ENCODE measurements at places on chromosomes 3 and 15.

- DNase-seq: no peak
Observed at GRCh38 chr3:177642804-177643125, 445.5 kb upstream of the TBL1XR1 start.

DNA sequence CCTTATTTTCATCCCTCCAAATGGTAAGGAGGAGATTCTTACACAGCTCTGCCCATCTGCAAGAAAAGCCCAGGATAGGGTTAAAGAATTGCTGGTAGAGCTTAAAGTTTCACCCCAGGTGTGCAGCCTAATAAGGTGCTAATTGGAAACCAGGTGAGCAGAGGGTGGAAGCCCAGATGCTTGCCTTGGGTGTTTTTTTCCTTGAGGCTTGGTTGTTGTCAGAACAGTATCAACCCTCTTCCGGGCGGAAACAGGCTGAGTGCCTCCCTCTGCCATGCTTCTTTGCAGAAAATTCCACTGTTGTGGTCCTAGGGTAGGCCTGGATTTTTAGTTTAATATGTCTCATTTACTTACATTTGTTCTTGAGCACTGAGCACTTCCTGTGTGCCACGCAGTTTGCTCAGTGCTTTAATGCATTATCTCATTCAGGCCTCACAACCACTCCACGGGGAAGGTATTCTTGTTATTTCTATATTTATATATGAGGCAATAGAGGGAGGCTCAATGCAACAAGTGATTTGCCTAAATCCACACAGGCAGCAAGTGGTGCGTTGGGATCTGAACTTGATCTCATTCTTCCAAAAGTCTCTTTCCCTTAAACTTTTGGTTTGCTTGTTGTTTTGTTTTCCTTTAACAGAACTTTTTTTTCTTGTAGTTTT lies 115.0 kb upstream of the LRIG1 start:
- no peak for DNase-seq

DNA sequence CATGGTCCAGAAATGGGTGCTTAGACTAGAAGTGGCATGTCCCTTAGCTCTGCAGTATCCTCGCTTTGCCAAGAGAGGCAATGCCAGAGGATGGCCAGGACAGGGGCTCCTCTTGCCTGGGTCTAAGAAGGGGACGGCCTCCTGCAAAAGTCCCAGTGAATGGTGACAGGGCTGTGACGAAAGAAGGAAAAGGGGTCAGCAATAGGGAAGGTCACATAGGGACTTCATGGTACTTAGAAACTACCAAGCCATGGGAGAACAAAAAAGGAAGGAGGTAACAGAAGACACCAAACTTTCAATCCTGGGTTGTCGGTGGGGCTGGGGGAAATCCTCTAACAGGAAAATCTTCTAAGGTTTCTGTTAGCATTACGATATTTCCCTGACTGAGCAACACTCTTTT lies 36.2 kb upstream of the ATOSA start:
- no peak for DNase-seq

GRCh38 chr3:67450153-67450552 lies 204.3 kb downstream of the SUCLG2 start:
- no peak for DNase-seq

DNA sequence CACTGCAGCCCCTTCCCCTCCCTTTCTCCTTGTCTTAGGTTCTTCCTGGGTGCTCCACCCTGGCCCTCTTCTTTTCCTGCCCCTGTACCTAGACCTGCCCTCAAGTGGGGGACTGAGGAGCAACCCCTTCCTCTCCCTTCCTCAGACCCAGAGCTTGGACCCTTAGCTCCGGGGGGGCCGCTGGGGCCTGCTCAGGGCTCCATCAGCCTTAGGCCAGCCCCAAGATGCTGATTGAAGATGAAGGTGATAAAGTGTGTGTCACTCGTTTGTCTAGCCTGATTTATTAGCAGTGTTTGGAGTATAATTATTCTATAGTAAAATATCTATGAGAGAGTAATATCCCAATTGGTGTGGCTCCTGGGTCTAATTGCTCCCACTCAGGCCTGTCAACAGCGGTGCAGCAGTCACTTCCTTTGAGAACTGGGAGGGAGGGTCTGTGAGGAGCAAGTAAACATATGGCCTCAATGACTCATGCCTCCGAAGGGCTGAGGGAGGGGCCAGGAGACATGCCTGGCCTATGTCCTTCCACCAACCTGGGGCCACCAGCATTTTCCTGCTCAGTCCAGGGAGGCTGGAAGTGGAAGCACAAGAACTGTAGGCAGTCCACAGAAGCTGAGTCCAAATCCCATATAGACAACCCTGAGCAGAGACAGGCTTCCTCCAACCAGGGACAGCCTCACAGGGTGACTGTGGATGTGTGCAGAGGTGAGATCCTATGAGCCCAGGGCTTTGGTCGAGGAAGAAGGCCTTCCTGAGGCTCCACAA lies 123.2 kb downstream of the DNAJB8 start:
- DNase-seq: no peak

- DNase-seq: no peak
Observed at GRCh38 chr15:60840306-60840702, 361.4 kb upstream of the ICE2 start.

- DNase-seq: no peak
Observed at GRCh38 chr3:53716998-53717397, 129.2 kb downstream of the CHDH start.

DNA sequence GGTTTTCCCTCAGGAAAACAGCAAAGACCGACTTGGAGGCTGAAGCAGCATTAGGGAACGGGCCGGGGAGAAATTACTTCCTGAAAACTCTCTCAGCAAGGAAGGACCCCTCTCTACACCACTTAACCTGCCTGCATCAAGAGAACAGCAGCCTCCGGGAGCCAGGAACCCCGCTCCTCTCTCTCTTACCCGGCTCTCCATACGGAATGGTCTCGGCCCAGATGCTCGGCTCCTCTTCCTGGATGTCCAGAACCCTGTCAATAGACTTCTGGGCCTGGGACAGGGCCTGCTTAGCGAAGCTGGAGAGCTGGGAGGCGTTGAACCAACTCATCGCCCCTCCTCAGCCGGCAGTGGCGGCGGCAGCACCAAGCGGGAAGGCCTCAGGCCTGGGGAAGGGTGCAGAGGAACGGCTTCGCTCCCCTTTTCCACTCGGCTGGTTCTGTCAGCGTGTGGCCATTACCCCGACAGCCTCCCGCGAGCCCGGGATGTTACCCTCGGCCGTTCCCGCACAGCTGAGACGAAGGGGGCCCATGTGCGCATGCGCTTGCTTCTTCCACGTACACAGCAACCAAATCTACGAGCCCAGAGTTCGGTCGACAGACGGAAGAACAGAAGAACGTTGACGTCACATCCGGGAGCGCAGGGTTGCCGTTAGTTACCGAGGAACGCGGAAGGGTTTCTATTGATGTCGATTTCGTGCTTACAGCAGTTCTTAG lies at the start of gene TMF1:
TSS of gene TMF1 (minus strand) at position 578 of the 716 bp plus-strand sequence. CDS start at position 331, 247 bp downstream.
- peak; percentile 97 for DNase-seq

DNA sequence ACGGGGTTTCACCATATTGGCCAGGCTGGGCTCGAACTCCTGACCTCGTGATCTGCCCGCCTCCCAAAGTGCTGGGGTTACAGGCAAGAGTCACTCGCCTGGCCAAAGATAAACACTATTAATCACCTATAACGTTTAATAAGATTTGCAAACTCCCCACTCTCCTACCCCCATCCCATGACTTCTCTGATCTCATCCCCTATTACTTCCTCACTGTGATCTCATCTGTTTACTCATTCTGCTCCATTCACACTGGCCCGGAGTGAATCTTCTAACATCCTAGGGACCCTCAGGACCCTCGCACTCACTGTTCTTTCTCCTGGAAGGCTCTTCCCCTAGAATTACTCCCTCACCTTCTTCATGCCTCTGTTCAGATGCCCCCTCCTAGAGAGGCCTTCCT lies 78.9 kb downstream of the DGKG start:
- no peak for DNase-seq

GRCh38 chr3:149186721-149187120 lies 34.9 kb downstream of the CP start:
- no peak for DNase-seq

GRCh38 chr3:81789691-81790090 lies 28.2 kb upstream of the GBE1 start:
- DNase-seq: no peak

DNA sequence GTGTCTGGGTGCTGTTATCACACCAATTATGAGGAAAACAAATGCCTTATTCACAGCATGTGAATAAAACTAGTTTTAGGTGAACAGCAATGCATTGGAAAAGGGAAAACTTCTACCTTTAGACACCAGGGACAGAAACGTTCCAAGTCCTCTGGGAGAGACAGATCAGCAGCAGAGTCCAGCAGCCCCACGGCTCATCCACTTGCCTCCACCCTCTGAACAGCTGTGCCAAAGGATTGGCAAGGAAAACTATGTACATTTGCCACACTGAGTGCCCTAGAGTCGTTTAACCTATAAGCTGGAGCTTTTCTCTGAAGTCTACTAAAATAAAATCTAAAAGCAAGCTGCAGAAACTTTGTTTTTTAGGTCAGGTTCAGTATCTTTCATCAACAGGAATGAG lies 107.7 kb upstream of the EIF1B start:
- no peak for DNase-seq

GRCh38 chr3:16064642-16065414 lies 109.7 kb upstream of the GALNT15 start:
- no peak for DNase-seq

DNA sequence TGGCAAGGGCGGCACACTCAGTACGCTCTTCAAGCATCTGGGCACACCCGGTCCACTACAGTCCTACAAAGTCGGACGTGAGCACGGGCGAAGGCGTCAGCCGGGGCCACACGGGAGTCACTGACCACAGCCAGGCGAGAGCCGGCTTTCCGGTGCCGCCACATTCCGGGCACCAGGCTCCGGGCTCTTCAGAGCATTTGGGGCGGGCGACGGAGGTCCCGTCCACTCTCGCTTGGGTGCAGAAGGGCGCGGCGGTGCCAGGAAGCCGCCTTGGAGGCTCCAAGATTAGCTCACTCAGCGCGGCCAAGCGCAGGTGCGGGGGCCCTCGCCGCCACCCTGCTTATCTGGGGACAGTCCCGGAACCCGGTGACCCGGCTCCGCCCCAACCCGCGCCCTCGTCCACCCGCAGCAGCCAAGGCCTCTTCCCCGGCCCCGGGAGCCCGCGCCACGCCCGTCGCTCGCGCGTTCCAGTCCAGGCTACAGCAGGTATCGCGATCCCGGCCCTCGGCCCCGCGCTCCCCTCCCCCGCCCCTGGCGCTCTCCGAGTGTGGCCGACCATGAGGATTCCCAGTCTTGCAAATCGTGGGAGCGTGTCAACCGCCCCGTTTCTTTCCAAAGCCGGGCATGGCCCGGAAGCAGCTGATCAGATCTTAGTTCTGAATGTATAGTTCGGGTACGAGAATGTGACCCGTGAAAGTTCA lies at the start of gene ADPRH:
TSS of gene ADPRH (plus strand) at position 127 of the 701 bp plus-strand sequence. CDS start 2,678 bp downstream, outside the sequence.
- peak; percentile 7 for DNase-seq

GRCh38 chr3:134682196-134682880 lies 31.5 kb upstream of the KY start:
- DNase-seq: no peak

DNA sequence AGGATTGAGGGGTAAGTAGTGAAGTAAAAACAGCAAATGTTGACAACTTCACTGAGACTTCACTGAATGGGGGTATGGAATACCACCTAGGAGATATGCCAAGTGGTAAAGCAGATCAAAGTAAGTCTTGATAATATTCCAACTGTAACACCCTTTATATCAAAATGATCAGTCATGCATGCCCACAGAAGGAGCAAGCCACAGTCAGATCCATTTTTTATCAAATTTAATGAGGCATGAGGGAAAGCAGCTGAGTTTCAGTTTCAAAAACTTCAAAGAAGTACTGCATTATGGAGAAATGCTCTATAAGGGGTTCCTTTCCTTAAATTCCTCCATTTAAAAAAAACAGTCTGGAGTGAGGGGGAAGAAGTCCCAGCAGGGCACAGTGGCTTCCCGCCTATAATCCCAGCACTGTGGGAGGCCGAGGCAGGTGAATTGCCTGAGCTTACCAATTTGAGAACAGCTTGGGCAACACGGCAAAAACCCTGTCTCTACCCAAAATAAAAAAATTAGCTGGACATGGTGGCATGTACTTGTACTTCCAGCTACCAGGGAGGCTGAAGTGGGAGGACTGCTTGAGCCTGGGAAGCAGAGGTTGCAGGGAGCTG lies 56.9 kb downstream of the TJP1 start:
- DNase-seq: no peak

- DNase-seq: no peak
Observed at GRCh38 chr3:53027254-53027844, 18.5 kb downstream of the SFMBT1 start.

- DNase-seq: no peak
Observed at GRCh38 chr3:52290596-52291507, 3.2 kb downstream of the GLYCTK start.

GRCh38 chr15:91488452-91488851 lies 365.1 kb upstream of the SLCO3A1 start:
- DNase-seq: no peak
